NCI-H2081 (cell line): ENCODE measurements at places on chromosomes 13 and 19.

DNA sequence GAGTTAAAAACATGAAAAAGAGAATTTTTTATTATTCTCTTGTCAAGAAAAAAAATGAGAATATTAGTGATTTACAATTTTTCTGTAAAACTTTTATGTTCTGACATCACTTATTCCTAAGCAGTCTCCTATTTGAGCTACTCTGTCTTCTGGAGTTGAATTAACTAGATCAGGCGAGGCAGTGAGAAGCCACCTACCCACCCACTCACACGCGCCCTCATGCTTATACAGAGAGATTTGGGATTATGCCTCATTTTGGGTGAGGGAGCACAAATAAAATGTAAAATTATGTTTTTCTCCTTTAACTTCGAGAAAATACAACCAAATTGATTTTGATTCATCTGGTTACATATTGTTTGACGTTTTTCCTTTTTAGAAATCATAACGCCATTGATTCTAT, 424.5 kb downstream of the ITGBL1 start:
- no peak for DNase-seq

GRCh38 chr13:81540777-81541176, 1199.9 kb upstream of the SPRY2 start:
- peak; percentile 14 for DNase-seq

- peak; percentile 34 for DNase-seq
Observed at GRCh38 chr19:36604656-36605100, 435 bp upstream of the ZNF382 start.

GRCh38 chr19:50817941-50818858, 5.4 kb downstream of the KLK1 start:
- peak; percentile 70 for DNase-seq

GRCh38 chr19:55149078-55150003, at the start of gene TNNT1:
TSS of gene TNNT1 (minus strand) at chr19:55149206. CDS start at chr19:55147157, 2,049 bp downstream.
- no peak for DNase-seq

GRCh38 chr19:6063576-6064335, 46.5 kb downstream of the RFX2 start:
- no peak for DNase-seq

GRCh38 chr13:25507841-25508240, 136.1 kb downstream of the ATP8A2 start:
- no peak for DNase-seq
